ENCODE measurements at places on chromosomes 7 and 10. TPM values are rescaled to one million over a fixed set of nuclear protein-coding genes. Genes with fewer than 3 reads are reported as not detected.

MMP21 gene
- total RNA-seq: not detected

ITGB8 gene
- total RNA-seq: 0.07 TPM

LGI1 gene
- not detected for total RNA-seq

ADAM12 gene
- 0.67 TPM for total RNA-seq

PGAM2 gene
- total RNA-seq: 0.58 TPM

WEE2 gene
- not detected for total RNA-seq

KCNK18 gene
- total RNA-seq: not detected

DNA sequence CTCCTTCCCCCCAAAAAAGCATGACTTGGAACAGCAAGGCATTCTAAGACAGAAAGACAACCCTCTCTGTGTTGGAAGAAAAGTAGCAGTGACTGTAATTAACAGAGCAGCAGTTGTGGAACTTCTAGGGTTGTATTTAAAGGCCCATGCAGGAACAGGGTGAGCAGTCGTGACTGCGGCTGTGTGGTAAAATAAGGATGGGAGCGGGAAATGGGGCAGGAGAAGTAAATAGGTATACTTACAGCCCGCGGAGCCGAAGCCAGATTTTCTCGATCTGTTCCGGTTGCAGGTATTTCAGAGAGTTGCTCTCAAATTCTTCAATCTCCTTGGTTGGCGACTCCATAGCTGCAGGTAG lies 179 bp downstream of the PDE1C start:
- no peak for DNase-seq

- DNase-seq: no peak
Measured at GRCh38 chr10:98100476-98100875, 34.0 kb upstream of the R3HCC1L start.

GRCh38 chr10:19874791-19875190 lies 58.6 kb downstream of the PLXDC2 start:
- DNase-seq: no peak

- no peak for DNase-seq
Measured at GRCh38 chr7:145082366-145083161, 246.7 kb upstream of the TPK1 start.

DNA sequence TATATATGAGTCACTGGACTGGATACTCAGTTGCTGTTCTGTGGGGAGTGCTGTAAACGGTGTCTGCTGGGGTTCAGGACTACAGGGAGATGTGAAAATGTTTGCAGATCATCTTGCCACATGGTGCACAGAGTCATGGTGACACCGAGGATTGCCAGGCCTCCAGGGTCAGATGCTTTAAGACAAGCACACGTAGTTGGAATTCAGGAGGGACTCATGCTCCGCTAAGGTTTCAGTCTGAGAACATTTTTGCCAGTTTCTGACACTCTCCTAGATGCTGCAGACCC lies 211.3 kb downstream of the CXCL12 start:
- no peak for DNase-seq

GRCh38 chr7:99563650-99564049 lies 5.2 kb downstream of the ZNF655 start:
- DNase-seq: no peak

DNA sequence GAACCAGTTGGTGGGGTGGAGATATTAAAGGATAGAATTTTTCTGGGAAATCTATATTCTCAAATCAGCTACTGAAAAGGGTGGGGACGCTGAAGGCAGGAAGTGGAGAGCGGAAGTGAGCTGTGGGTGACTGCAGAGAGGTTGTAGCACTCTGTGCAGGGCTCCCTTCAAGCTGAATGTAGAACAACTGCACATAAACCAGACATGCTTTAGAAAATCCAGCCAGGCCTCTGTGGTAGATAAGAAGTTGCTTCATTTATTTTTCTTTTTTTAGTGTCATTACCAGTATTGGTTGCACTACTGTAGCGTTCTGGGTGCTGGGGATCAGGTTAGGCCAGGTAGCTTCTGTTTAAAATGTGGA lies 127.8 kb downstream of the CELF2 start:
- peak; percentile 89 for DNase-seq

DNA sequence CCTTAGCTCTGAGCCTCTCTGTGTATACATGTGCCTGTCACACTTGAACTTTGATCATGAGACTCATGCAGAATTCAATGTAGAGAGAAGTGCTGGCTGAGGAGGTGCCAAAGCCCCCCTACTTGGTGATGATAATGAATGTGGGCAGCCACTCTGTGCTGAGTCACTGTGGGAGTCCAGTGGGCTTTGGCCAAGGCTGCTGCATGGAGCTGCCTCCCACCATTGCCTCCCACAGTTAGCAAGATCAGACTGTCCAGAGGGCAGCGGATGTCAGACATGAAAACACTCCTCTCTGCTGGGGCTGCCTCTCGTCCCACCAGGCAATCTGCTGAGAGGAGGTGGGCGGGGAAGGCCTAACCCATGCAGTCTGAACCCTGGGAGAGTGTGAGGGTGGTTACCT lies 180.3 kb downstream of the SH2D4B start:
- DNase-seq: no peak

DNA sequence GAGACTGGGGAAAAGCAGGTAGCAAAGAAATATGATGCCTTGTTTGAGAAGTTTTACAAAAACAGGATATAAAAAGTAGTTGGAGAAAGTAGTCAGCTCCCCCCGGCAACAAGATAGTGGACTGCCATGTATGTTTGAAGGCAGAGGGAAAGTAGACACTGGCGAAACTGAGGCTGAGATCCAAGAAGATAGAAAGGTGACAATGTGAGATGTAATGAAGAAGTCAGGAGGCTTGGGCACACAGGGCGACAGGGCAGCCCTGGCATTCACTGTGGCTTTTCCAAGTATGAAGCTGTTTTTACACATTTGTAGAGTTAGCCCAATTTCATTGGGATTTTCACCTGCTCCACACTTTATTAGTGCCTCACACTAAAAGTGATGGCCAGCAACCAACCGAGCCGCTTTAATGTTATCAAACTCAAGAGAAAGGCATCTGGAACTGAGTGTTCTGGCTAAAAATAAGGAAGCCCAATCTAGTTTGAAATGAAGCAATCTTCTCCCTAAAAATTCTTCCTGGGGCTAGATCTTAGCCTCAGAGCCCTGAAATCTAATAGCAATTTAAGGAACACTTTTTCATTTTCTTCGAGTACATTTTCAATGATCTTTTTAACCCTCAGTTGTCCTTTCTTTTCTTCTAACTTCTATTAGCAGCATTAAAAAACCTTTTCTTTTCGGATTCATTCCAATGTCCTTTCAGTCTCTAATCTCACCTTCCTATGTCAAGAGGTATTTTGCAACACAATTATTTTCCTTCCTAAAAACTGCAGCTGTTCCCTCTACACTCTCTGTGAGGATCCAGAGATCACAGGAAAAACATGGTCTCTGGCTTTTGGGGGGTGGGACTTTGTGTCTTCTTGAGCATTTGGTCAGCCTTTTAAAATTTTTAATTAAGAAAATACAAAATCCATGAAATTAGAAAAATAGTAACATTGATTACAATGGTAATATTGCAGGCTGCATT lies 108.0 kb downstream of the RNLS start:
- DNase-seq: no peak

GRCh38 chr7:85184599-85185423 lies 2.0 kb downstream of the SEMA3D start:
- DNase-seq: no peak

- DNase-seq: no peak
Measured at GRCh38 chr10:514137-514671, 175.3 kb downstream of the DIP2C start.

- no peak for DNase-seq
Measured at GRCh38 chr10:60801522-60801921, 23.2 kb downstream of the CDK1 start.

GRCh38 chr7:41038211-41038610 lies 664.7 kb downstream of the INHBA start:
- no peak for DNase-seq

DNA sequence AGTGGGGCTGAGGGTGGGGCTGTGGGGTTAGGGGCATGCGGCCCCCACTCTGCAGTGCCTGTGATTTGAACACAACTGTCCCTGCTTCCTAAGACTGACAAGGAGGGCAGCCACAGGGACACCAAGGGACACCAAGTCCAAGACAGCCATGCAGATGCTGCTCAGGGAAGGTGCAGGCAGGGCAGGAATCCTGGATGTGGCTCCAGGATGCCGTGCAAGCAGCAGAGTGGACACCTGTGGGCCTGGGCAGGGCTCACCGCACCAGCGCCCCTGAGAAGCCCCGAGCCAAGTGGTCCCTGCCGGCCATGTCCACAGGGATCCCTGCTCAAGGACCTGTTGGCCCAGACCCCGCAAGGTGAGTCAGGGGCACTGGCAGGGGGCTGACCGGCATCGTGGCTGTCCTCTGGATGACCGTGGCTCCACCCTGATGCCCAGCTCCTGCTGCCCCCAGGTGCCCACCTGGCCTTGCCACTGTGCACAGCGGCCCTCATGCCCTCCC lies 58.5 kb downstream of the STK32C start:
- DNase-seq: no peak

- no peak for DNase-seq
Measured at GRCh38 chr7:68440866-68441265, 1157.4 kb upstream of the AUTS2 start.

- no peak for DNase-seq
Measured at GRCh38 chr10:3528271-3528670, 256.7 kb downstream of the KLF6 start.

- DNase-seq: peak; percentile 34
Measured at GRCh38 chr10:127873901-127874470, 18.8 kb downstream of the CLRN3 start.

GRCh38 chr10:97553575-97554031 lies 19.0 kb upstream of the ANKRD2 start:
- DNase-seq: peak; percentile 66

DNA sequence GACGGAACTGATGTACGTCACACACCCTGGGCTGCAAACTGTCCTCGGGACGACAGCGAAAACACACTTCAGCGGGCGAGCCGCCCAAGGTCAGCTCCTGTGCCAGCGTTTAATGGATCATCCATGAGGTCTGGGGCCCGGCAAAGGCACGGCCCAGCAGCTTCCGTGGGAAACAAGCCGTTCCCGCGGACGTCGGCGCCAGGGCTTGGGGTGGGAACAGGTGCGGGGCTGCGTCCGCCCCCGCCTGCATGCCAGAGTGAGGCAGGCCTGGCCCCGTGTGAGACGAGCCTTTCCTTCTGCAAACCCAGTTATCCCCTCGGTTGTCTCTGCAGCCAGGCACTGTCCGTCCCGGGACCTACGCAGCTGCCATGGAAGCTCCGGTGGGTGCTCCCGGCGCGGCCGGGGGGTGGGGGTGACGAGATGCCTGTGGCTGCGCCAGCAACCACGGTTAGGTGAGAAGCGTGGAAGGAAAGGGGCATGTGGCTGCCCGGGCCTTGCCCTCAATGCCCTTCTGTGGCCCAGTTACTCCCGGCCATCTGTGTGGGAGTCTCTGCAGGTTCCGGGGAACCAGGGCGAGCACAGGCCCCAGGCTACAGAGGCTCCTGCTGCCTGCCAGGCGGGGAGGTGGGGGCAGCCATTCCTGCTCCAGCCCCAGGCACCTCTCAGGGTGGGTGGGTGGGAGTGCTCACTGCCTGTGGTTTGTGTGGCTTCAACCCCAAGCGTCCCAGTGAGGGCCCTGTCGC lies 42.2 kb upstream of the PDGFA start:
- DNase-seq: no peak

- no peak for DNase-seq
Measured at GRCh38 chr7:158001621-158002320, 585.9 kb downstream of the PTPRN2 start.

DNA sequence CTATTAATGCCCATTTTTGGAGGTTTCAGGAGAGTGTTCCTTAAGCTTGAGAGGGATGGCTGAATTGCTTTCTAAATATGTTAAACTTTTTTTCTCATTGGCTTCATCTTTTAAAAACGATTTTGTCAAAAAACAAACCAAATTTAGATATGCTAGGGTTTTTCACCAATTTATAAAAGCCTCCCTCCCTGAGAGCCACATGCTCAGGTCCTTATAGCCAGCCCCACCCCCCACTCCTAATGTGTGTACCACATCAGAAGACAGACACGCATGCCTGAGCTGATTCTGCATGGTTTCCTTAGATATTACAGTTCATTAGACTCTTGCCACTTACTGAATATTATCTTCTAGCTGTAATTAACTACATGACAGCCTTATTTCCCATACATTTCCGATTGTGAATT lies 2.0 kb downstream of the CUL1 start:
- peak; percentile 57 for DNase-seq

DNA sequence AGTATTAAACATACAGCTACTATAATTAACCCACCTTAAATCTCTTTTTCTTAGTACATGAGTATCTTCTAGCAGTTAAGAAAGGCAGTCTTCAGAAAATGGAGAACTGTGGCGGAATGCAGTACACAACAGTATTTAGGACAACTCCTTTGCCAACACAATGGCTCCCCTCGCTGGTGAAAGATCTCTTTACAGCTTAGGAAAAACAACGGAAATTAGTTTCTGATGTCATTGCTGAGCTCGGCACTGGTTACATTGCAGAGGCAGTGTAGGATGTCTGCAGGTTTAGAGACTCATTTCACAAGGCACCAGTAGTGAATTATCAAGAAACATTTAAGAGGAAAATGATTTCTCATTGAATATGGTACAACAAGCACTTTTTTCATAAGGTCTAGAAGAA lies 43.4 kb downstream of the GLRX3 start:
- no peak for DNase-seq

All from activated CD8-positive, alpha-beta memory T cell treated with anti-CD3 and anti-CD28 coated beads, Interleukin-2, amount 10 ng/mL, durations not matched to agents 7 days and 5 days (primary cell).